Effector memory CD8-positive, alpha-beta T cell (primary cell): ENCODE measurements at places on chromosomes 1 and 21.

- no peak for DNase-seq
Observed at GRCh38 chr1:111804776-111805175, 49.1 kb downstream of the DDX20 start.

GRCh38 chr1:199861020-199861795 is 166.3 kb upstream of the NR5A2 start:
- DNase-seq, result no peak

GRCh38 chr1:230153641-230154296 is 86.7 kb downstream of the GALNT2 start:
- no peak for DNase-seq

- DNase-seq, result no peak
Observed at GRCh38 chr1:42046761-42047507, 106.3 kb upstream of the GUCA2B start.
